Breast epithelium (tissue), 4 donors: ENCODE measurements at places on chromosomes 7 and 10.
A peak's percentile ranks its signal among the peaks of the same experiment; 100 is the strongest.

DNA sequence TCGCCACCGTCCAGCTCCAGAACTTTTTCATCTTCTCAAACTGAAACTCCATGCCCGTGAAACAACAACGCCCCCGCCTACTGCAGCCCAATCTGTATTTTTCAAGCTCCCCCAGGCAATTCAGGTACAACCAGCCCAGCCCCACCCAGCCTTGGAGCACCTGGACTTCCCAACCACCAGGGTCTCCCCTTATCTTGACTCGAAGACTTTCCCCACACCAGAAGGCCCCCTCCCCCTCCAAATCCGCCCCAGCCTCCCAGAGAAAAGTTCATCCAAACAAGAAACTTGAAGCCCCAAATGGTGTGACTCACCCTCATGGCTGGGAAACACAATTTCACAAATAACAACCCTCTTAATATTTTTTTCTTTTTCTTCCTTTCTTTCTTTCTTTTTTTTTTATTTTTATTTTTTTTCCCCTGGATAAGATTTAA, 10.6 kb downstream of the ZCCHC24 start:
- H3K4me3 ChIP-seq = peak overlapping the region; percentile 8
- H3K27me3 ChIP-seq = no peaks in the 10 kb centered on the region

- no peak for DNase-seq
- H3K4me1 ChIP-seq = no peaks in the 10 kb centered on the region
- no peak overlapping the region for H3K27ac ChIP-seq
- H3K4me3 ChIP-seq = no peak overlapping the region
Measured at GRCh38 chr7:99112097-99112496, 31.8 kb downstream of the SMURF1 start.

DNA sequence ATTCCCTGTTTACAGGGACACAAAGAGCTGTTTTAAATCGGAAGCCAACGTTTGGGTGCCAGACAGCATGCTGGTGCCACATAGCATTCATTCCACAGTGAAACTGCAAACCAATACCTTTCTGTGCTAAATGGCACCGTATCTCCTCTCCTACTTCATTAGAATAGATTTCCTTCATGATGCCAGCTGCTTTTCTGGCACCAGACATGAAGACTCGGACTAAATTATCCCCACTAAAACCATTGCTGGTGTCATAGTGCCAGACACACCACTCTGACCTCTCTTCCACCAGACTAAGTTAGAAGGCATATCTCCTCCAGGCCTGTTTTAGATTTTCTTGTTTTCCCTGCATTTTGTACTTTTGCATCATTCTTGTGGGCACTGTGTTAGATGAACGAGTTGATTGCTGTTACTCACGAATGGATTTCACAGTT, 155.1 kb downstream of the ETV1 start:
- H3K4me3 ChIP-seq = no peak overlapping the region
- H3K4me1 ChIP-seq = no peaks in the 10 kb centered on the region
- H3K27ac ChIP-seq = no peak overlapping the region
- no peaks in the 10 kb centered on the region for H3K27me3 ChIP-seq
- H3K36me3 ChIP-seq = no peaks in the 10 kb centered on the region

GRCh38 chr10:1208366-1209311, 152.5 kb downstream of the WDR37 start:
- peaks cover 18% of the 10 kb centered on the region for H3K27me3 ChIP-seq
- no peaks in the 10 kb centered on the region for H3K36me3 ChIP-seq
- no peak for DNase-seq
- no peak overlapping the region for H3K27ac ChIP-seq
- no peak overlapping the region for H3K4me3 ChIP-seq

DNA sequence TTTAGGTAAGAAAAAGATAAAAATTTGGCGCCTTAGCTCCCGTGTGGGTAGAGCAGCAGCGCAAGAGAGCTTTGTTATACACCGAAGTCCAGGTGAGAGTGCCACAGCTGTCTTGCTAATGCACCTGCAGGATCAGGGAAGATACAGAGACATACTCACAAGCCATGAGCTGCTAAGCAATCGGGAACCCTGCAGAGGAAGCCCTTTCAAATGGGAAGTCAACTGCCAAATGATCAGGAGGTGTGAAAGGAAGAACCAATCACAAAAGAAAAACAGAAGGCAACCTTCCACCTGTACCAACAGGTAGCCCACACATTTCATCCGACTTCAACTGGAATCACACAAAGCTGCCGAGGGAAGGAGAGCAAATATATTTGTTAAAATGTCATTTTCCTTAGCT, 610.5 kb upstream of the PFKP start:
- no peak overlapping the region for H3K27ac ChIP-seq
- H3K36me3 ChIP-seq = no peaks in the 10 kb centered on the region
- DNase-seq = no peak
- H3K4me1 ChIP-seq = no peaks in the 10 kb centered on the region
- no peaks in the 10 kb centered on the region for H3K27me3 ChIP-seq
- no peak overlapping the region for H3K4me3 ChIP-seq
